Activated CD8-positive, alpha-beta memory T cell treated with anti-CD3 and anti-CD28 coated beads, Interleukin-2, amount 10 ng/mL, durations not matched to agents 7 days and 5 days (primary cell): ENCODE measurements at places on chromosomes 1 and 21. TPM values are rescaled to one million over a fixed set of nuclear protein-coding genes. Genes with fewer than 3 reads are reported as not detected.

The PCP4 gene
- total RNA-seq, result not detected

The FAM177B gene
- 0.19 TPM for total RNA-seq

The SEC16B gene
- total RNA-seq, result 0.42 TPM

The CCDC30 gene
- 2.9 TPM for total RNA-seq

The CHD5 gene
- 1.1 TPM for total RNA-seq

The PLOD1 gene
- total RNA-seq, result 20.8 TPM

The HFM1 gene
- not detected for total RNA-seq

The PAQR6 gene
- 5.0 TPM for total RNA-seq

The SH2D5 gene
- not detected for total RNA-seq

The NEGR1 gene
- not detected for total RNA-seq

DNA sequence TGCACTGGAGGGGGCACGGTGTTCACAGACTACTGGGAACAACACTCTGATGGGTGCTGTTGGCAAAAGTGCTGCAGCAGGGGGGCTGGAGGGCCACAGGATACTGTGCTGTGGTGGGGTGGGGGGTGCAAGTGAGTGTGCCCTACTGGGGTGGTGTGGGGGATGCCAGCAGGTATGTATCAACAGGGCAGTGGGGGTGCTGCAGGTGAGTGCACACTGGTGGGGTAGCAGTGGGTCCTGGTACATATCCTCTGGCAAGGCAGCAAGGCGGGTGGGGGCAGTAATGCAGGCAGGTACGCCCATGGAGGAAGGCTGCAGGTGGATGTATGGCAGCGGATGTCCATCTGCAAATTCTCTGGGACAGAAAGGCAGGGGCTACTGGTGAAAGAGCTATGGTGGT, 48.8 kb upstream of the CD53 start:
- no peaks in the 10 kb centered on the region for H3K4me1 ChIP-seq
- H3K27ac ChIP-seq, result no peak overlapping the region

GRCh38 chr1:63728611-63729226, 45.1 kb upstream of the ROR1 start:
- no peak for DNase-seq
- no peak overlapping the region for H3K4me3 ChIP-seq
- no peaks in the 10 kb centered on the region for H3K27me3 ChIP-seq
- no peaks in the 10 kb centered on the region for H3K36me3 ChIP-seq

DNA sequence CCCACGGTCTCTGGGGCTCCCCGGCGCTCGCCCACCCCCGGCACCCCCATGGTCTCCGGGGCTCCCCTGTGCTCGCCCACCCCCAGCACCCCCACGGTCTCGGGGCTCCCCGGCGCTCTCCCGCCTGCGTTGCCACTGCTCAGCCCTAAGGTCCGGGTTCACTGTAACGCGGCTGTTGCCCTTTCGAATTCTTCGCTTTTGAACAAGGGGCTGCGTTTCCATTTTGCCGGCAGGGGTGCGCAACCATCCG, 5.2 kb upstream of the FTCD start:
- H3K36me3 ChIP-seq, result no peaks in the 10 kb centered on the region
- no peak for DNase-seq
- H3K27ac ChIP-seq, result no peak overlapping the region
- no peak overlapping the region for H3K4me3 ChIP-seq
- no peaks in the 10 kb centered on the region for H3K4me1 ChIP-seq

DNA sequence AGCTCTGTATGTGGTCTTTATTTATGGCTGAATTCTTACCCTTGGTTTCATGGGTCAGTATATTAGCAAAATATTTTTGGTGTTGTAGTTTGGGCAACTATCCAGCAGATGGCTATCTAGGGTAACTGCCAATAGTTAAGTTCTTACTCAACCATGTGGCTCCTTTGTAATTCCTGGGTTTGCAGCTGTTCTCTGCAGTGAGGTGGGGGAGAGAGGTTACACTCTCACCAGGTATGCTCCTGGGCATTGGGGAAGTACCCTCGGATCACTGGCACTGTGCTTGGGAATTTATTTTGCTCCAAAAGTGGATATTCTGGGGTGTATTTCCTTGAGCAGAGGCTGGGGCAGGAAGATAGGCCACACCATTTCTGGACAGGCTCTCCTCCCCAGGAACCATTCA, 436.7 kb upstream of the TMPRSS15 start:
- no peak overlapping the region for H3K27ac ChIP-seq
- H3K36me3 ChIP-seq, result no peaks in the 10 kb centered on the region
- H3K4me3 ChIP-seq, result no peak overlapping the region
- DNase-seq, result no peak
- H3K4me1 ChIP-seq, result no peaks in the 10 kb centered on the region

GRCh38 chr21:36257657-36258056, 62.3 kb upstream of the MORC3 start:
- peaks cover 17% of the 10 kb centered on the region for H3K36me3 ChIP-seq
- no peak overlapping the region for H3K27ac ChIP-seq
- H3K4me3 ChIP-seq, result no peak overlapping the region
- H3K27me3 ChIP-seq, result no peaks in the 10 kb centered on the region

GRCh38 chr1:7672864-7673263, 98.2 kb upstream of the VAMP3 start:
- H3K4me1 ChIP-seq, result peaks cover 4% of the 10 kb centered on the region
- H3K36me3 ChIP-seq, result no peaks in the 10 kb centered on the region
- no peak overlapping the region for H3K4me3 ChIP-seq
- H3K27me3 ChIP-seq, result peaks cover 7% of the 10 kb centered on the region
- DNase-seq, result no peak

- no peaks in the 10 kb centered on the region for H3K4me1 ChIP-seq
- no peak for DNase-seq
- no peak overlapping the region for H3K4me3 ChIP-seq
- H3K27ac ChIP-seq, result no peak overlapping the region
These were observed 240.2 kb upstream of the LYPLAL1 start for GRCh38 chr1:218933513-218933912.

- H3K27ac ChIP-seq, result peak overlapping the region; percentile 93
- H3K4me1 ChIP-seq, result peaks cover 44% of the 10 kb centered on the region
- H3K4me3 ChIP-seq, result peak overlapping the region; percentile 82
- no peaks in the 10 kb centered on the region for H3K27me3 ChIP-seq
- no peak for DNase-seq
- H3K36me3 ChIP-seq, result no peaks in the 10 kb centered on the region
These were observed 1.8 kb upstream of the PRXL2B start for GRCh38 chr1:2584686-2585317.

- H3K4me3 ChIP-seq, result no peak overlapping the region
- no peaks in the 10 kb centered on the region for H3K27me3 ChIP-seq
- DNase-seq, result no peak
- H3K36me3 ChIP-seq, result no peaks in the 10 kb centered on the region
- H3K4me1 ChIP-seq, result no peaks in the 10 kb centered on the region
These were observed 24.8 kb upstream of the PSEN2 start for GRCh38 chr1:226845624-226846023.

DNA sequence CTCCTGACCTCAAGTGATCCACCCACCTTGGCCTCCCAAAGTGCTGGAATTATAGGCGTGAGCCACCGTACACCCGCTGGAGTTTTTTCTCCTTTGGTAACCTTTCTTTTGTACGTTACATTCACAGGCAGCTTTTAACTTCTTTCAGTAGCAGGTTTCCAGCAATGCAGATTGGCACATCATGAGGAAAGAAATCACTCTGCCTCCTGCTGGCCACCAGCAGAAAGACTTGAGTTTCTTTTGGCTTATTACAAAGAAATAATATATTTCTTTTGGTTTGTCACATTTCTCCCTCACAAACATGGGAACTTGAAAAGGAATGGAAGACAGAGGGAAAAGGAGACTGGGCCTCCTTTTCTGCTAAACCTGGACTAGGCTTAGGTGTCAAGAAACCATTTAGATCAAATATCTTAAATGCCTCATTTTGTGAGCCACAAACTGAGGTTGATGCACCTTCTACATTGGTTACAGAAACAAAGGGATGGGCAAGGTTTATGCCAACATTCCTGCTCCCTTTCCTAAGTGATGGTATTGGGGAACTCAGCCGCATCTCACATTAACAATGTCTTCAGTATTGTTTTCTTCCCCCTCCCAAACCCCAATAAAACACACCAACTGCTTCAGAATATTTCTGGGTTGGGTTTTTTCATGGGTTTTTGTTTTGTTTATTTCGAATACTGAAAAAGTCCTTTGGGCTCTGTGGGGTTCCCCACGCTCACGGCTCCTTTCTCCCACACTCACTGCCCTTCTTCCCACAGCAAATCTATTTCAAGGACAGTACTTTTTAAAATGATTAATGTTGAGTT, 7.7 kb downstream of the ENSA start:
- peaks cover 66% of the 10 kb centered on the region for H3K36me3 ChIP-seq
- H3K27ac ChIP-seq, result peak overlapping the region; percentile 52
- DNase-seq, result peak; percentile 74
- H3K4me1 ChIP-seq, result peaks cover 73% of the 10 kb centered on the region
- no peaks in the 10 kb centered on the region for H3K27me3 ChIP-seq

- no peak overlapping the region for H3K27ac ChIP-seq
These were observed 767.3 kb upstream of the ADAMTS5 start for GRCh38 chr21:27734146-27734545.

DNA sequence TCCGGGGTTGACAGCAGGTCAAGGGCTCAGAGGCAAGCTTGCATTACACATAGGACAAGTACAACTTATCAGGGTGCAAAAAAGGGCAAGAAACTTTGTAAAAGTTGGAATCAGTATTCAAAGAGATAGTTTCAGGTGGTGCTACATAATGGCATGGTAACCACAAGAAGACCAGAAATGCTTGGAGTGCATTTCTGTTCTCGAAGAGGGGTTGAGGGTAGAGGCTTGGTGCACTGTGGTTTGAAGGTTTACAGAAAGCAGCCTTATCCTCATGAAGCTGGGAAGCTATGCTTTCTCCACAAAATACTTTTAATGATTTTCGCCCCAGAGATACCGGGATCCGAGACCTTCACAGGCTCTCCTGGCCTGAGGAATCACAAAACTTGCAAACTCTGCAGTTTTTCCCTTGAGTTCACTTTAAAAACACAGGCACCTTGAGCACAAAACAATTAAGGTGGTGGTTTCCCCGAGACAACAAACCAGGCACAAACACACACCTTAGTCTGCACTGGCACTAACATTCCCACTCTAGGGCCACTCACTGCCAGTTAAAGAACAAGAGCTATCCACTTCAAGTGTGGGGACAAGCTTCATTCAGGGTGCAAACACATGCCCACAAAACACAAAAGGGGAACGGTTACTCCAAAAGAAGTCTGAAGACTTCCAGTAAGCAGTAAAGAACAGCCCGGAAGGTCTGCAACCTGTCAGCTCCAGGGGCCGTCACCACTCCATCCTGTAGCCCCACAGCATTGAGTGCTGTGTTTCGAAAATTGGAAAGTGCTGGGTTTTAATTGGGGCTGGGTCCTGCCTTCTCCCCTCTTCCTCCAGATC, 29.8 kb upstream of the NFIA start:
- DNase-seq, result no peak
- peaks cover 57% of the 10 kb centered on the region for H3K27me3 ChIP-seq
- H3K4me1 ChIP-seq, result peaks cover 40% of the 10 kb centered on the region
- peak overlapping the region; percentile 87 for H3K4me3 ChIP-seq
- peak overlapping the region; percentile 59 for H3K27ac ChIP-seq
- H3K36me3 ChIP-seq, result no peaks in the 10 kb centered on the region

- no peak overlapping the region for H3K27ac ChIP-seq
- no peaks in the 10 kb centered on the region for H3K27me3 ChIP-seq
- no peaks in the 10 kb centered on the region for H3K36me3 ChIP-seq
- no peaks in the 10 kb centered on the region for H3K4me1 ChIP-seq
- no peak overlapping the region for H3K4me3 ChIP-seq
These were observed 618.2 kb downstream of the BRINP3 start for GRCh38 chr1:189859385-189859977.

- H3K27me3 ChIP-seq, result no peaks in the 10 kb centered on the region
- H3K27ac ChIP-seq, result peak overlapping the region; percentile 5
- H3K4me1 ChIP-seq, result peaks cover 63% of the 10 kb centered on the region
- peaks cover 38% of the 10 kb centered on the region for H3K36me3 ChIP-seq
- no peak for DNase-seq
These were observed 47.2 kb downstream of the RAP1A start for GRCh38 chr1:111666828-111667227.

DNA sequence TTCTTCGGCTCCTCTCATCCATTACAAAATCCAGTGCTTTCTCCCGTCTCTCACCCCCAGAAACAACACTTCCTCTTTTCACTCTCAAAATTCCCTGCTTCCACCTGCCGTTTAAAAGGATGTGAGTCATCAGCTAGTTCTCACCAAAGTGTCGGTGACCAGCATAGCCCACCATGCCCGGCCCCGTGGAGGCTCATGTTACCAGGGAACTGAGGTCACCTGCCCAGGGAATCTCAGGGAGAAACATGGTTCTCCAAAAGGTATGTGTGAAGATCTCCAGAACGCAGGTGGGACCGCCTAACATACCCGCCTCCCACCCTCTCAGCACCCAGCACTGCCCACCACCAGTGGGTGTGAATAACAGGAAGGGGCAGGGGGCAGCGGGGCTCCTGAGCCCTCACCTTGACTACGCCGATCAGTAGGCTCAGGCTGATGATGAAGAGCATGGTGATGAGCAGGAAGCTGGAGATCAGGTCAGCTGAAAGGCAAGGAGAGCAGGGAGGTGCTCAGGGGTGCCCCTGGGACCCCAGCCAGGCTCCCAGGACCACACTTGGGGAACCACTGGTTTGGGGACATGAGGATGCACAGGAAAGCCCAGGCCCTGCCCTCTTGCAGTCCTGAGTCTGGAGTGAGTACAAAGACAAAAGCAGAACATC, 16.2 kb downstream of the LAPTM5 start:
- peaks cover 95% of the 10 kb centered on the region for H3K4me1 ChIP-seq
- no peak for DNase-seq
- H3K4me3 ChIP-seq, result no peak overlapping the region
- H3K36me3 ChIP-seq, result peaks cover 60% of the 10 kb centered on the region
- H3K27ac ChIP-seq, result peak overlapping the region; percentile 74
- no peaks in the 10 kb centered on the region for H3K27me3 ChIP-seq

GRCh38 chr21:44711327-44712202, at the start of gene TSPEAR:
Gene TSPEAR, minus strand, starts transcription at chr21:44711572. Its CDS starts 58 bp downstream, at chr21:44711514.
- H3K36me3 ChIP-seq, result no peaks in the 10 kb centered on the region
- no peak within 1 kb of the TSS for H3K27ac ChIP-seq
- H3K4me1 ChIP-seq, result peaks cover 8% of the 10 kb centered on the region
- no peak within 1 kb of the TSS for H3K4me3 ChIP-seq

DNA sequence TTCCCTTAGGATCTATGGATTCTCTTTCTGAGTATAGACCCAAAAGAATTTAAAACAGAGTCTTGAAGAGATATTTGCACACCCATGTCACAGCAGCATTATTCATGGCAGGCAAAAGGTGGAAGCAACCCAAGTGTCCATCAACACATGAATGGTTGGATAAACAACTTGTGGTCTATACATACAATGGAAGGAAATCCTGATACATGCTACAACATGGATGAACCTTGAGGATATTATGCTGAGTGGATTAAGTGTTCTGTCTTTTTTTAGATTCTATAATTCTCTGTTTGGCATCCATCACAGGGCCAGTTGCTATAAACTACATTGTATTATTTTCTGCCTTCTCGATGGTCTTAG, 39.8 kb downstream of the PTPN14 start:
- H3K36me3 ChIP-seq, result no peaks in the 10 kb centered on the region
- no peaks in the 10 kb centered on the region for H3K4me1 ChIP-seq
- peaks cover 20% of the 10 kb centered on the region for H3K27me3 ChIP-seq

- no peak for DNase-seq
- H3K27ac ChIP-seq, result no peak overlapping the region
- no peaks in the 10 kb centered on the region for H3K36me3 ChIP-seq
These were observed 615.4 kb downstream of the PTPRU start for GRCh38 chr1:29851691-29852090.
